RPMI8226 (cell line): ENCODE measurements at places on chromosomes 3 and 15.
A peak's percentile ranks its signal among the peaks of the same experiment; 100 is the strongest.

- DNase-seq, result no peak
Measured at GRCh38 chr3:135447483-135447882, 518.0 kb upstream of the PPP2R3A start.

GRCh38 chr3:186994000-186994955, 64.0 kb downstream of the ST6GAL1 start:
- peak; percentile 46 for DNase-seq

- peak; percentile 95 for DNase-seq
Measured at GRCh38 chr15:72195101-72195511, 2.5 kb downstream of the GRAMD2A start.

- DNase-seq, result peak; percentile 68
Measured at GRCh38 chr3:188954590-188955208, 217.1 kb upstream of the TPRG1 start.

- no peak for DNase-seq
Measured at GRCh38 chr3:24943961-24944360, 449.3 kb upstream of the THRB start.

GRCh38 chr15:31391687-31392671, 65.3 kb downstream of the KLF13 start:
- peak; percentile 68 for DNase-seq

DNA sequence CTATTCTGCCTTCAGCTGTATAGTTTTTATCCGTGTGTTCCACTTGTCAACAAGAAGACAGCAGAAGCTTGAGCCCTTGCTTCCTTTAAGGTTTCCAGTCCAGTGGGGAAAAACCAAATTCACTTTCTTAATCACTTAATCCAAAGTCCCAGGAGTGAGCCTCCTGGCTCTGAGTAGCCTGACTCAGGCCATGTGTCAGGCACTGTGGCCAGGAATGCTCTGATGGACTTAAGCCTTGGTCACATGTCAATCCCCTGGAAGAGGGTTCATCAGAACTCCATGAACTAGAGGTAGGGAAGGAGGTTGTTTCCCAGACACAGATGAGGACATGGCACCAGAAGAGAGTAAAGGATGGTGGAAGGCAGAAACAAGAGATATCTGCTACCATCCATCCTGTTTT, 8.8 kb downstream of the VIPR1 start:
- DNase-seq, result no peak

DNA sequence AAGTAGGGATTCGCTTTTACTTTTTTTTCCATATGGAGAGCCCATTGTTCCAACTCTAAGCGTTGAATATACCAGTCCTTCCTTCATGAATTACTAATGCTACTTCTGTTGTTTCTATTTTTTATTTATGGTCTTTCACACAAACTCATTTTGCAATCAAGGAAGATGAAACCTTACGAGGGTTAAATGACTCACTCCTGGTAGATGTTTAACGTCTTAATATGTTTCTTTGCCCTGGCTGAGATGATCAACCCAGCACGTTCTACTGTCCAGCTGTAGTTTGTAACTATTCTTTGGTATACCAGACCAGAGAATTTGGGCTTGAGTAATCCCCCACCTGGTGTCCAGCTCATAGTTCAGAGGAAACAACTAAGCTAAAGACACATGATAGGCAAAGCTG, 23.1 kb downstream of the CDCP1 start:
- no peak for DNase-seq

GRCh38 chr3:11600501-11601282, 43.0 kb downstream of the VGLL4 start:
- no peak for DNase-seq

DNA sequence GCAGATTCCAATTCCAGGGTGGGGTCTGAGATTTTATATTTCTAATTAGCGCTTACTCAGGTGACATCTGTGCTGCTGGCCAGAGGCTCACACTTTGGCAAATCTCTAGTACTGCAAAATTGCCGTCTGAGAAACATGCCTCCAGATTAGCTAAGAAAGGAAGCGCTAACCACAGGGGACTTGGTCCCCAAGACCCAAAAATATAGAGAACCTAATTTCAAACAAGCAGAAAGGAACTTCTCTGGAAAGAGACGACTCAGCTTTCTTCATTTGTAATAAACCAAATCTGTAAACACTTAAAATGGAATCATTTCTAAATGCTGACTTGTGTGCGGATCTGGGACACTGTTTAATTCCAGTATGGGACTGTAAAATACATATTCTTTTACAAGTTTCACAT, 55.7 kb downstream of the B3GNT5 start:
- no peak for DNase-seq

DNA sequence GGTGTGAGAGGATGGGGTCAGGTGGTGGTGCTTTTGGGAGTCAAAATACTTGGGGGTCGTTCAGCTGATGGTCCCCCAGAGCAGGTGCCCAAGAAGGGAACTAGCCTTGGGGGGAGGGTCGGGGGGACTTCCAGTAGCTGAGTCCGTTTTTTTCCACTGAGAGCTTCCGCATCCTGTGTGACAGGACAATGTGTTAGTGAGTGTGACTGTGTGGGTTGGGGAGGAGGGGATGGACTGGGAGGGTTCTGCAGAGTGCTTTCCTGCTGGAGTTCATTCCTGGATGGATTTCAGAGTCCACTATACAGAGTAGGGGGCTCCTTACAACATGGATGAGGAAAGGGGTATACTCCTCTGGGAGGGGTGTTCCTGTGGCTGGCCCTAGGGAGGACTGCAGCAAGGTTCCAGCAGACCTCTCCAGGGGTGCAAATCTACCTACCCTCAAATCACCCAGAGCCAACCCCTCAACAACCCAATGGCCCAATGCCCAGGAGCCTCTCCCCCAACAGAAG, 601 bp upstream of the HYAL2 start:
- no peak for DNase-seq

DNA sequence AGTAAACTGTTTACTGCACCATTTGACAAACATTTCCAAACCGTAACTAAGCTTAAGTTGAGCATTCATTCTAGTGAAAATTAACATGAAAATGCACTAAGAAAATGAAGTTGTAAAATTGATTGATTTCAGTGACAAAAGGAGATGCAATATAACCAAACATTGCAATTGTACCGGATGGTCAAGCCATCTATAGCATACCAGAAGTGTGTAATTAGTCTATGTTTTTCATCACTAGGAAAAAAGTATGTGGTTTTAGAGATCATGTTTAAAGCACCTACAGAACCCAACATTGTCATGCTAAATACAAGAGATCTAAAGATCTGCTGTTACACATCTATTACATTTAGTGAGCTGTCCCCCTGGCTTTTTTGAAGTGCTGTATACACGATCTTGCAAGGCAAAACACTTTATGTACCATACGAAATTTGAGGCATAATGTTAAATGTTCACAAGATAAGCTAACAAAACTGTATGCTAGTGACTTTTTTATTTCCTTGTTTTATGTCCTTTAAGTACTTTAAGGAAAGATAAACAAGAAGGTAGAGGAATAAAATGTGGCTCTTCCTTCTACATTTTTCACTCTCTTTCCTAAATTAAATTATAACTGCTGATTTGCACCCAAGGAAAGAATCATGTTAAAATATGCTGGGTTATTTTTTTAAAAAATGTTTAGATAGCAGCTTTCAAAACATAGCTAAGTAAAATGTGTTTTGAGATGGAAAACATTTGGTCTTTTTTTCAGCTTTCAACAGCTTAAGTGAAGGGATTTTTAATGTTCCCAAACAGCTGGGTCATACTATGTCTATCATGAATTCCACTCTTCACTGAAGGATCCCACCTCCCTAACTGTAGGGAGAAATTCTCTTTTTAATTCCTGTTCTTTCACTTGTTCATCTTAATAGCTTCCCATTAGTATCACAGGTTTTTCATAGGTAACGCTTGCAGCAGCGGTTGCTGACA, 498.0 kb downstream of the MECOM start:
- DNase-seq, result no peak

- no peak for DNase-seq
Measured at GRCh38 chr3:44870375-44871061, 3.9 kb upstream of the TGM4 start.

- no peak for DNase-seq
Measured at GRCh38 chr15:39959411-39959810, 25.5 kb downstream of the EIF2AK4 start.

DNA sequence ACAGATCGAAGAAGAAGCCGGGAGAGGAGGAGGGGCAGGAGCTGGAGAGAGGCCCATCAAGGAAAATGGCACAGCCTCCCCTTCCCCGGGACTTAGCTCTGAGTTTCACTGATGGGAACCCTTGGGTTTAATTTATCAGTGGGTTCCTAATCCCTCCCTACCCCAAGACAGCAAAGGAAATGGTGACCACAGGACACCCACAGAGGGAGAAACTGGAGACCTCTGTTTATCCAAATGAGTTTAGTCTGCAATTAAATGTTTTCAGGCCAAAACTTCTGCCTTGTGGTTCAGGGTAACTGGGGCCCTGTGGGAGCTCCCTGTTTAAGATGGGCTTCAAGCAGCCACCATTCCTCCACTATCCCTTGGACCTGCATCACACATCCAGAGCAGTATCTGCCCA, 190.8 kb upstream of the TOPAZ1 start:
- no peak for DNase-seq

GRCh38 chr3:30597131-30597768, 9.2 kb upstream of the TGFBR2 start:
- DNase-seq, result no peak

DNA sequence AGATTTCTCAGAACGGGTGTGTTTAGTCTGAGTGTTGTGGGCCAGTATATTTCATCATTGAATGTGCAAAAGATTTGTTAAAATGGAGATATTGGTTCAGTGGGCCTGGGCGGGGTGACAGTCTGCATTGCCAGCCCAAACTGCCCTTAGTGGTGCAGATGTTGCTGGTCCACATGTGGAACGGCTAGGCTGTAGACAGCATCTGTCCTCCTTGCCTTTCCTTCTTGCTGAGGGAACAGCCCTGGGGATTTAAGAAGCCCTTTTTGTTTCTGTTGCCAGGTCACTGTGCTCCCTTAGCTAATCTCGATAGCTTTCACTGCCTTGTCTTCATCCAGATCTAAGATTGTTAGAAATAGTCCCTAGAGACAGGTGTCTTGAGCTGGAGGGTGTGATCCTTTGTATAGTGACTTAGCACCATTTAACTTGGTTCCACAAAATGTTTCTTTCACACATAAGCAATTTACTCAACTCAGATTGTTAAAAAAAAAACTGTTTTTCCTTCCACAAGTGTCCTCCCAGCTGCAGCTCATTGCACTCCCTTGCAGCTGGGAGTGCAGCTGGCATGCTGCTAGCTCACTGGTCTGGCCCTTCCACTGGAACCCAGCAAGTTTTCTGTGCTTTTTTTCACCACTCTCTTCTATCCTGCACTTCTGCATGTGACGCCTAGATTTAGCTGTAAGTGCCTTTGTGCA, 37.5 kb downstream of the GAP43 start:
- DNase-seq, result peak; percentile 12

- DNase-seq, result no peak
Measured at GRCh38 chr15:25375557-25375956, 63.3 kb downstream of the UBE3A start.

DNA sequence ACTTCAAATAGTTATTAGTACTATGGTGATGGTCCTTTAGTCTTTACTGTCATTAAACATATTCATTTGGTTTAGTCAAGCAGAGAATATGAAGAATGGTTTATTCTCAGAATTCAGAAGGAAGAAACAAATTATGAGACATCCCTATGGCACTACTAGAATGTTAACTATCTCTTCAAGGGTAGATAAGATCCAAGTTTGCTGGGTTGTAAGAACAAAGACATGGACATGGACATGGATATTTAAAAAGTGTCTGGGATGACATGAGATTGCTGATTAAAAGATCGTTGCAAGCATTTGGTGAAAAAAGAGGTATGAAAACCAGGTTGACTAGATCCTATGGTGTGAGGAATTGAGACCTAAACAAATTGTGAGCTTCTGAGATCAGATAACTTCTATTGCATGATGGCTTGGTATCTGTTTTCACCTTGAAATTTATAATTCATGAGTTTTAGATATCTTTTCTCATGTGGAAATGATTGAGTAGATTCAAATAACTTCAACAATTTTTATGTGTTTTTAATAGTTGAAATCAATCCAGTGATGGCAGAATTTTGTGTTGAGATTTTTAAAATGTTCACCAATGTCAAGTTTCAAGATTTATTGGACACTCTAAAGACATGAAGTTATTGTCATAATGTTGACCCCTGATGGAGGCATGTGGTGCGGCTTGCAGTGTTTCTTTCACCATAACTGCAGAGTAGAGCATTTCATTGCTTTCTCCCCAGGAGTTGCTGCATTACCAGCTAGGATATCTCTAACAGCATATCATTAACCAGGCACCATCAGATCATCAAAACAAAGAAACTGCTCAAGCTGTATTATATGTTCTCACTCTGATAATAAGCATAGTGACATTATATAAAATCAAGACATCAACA, 72.6 kb downstream of the NAALADL2 start:
- DNase-seq, result no peak

- DNase-seq, result no peak
Measured at GRCh38 chr15:33730815-33731214, 237.5 kb upstream of the CHRM5 start.

- DNase-seq, result no peak
Measured at GRCh38 chr3:40078590-40078989, 230.9 kb upstream of the EIF1B start.

GRCh38 chr3:193757457-193757856, 164.4 kb downstream of the OPA1 start:
- DNase-seq, result no peak

DNA sequence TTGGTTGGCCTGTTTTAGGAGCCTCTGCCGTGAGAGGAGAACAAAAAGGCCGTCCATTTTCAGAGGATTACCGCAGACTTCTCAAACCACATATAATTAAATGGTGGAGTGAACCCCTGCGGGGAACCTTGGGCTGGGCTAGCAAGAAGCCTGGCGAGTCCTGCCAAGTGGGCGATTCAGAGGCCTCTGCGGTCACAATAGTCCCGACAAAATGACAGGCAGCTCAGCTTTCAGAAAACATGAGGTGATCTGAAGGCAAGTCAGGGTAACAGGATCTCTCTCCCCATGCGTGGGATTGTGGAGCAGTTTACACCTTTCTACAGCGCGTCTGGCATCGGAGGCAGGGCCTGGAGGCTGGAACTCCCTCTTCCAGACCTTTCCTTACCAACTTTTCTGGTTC, 134.8 kb downstream of the ASB7 start:
- no peak for DNase-seq

GRCh38 chr3:194683380-194683779, 2.3 kb upstream of the FAM43A start:
- no peak for DNase-seq

DNA sequence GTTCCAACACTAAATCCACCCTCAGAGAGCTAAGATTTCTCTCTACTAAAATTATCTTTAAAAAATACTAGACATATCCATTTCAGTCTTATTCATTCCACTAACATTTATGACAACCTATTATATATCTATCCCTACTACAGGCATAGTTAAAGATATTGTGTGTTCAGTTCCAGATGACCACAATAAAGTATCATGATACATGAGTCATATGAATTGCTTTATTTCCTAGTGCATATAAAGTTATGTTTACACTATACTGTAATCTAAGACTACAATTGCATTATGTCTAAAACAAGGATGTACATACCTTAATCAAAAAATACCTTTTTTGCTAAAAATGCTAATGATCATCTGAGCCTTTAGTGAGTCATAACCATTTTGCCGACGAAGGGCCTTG, 19.4 kb downstream of the SHOX2 start:
- no peak for DNase-seq

GRCh38 chr15:55017635-55018034, 179.1 kb downstream of the RSL24D1 start:
- DNase-seq, result no peak
